ENCODE measurements at places on chromosomes 11 and 22. TPM values are rescaled to one million over a fixed set of nuclear protein-coding genes. Genes with fewer than 3 reads are reported as not detected.

- H3K36me3 ChIP-seq = peaks cover 9% of the 10 kb centered on the region
- H3K4me1 ChIP-seq = no peaks in the 10 kb centered on the region
- DNase-seq = no peak
- H3K4me3 ChIP-seq = no peak overlapping the region
- H3K27ac ChIP-seq = no peak overlapping the region
- no peaks in the 10 kb centered on the region for H3K27me3 ChIP-seq
Observed at GRCh38 chr11:76927160-76927559, 66.4 kb downstream of the ACER3 start.

DNA sequence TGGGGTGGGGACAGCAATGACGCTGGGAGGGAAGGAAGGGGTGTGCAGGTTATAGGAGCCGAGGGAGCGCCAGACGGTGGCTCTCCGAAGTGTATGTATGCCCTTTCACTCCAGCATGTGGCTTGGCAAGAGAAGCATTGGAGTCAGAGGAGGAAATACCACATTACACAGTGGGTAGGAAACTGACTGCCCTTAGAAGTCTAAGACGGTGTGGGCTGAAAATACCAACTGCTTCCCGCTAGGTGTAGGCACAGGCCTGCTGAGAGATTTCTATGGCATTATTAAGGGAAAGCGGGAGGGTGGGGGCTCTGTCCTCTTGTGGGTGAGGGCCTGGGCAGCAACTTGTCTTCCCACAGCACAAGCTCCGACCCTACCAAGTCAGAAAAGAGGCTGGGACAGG is 44.7 kb downstream of the CACNG2 start:
- peaks cover 9% of the 10 kb centered on the region for H3K27me3 ChIP-seq
- no peak for DNase-seq
- H3K36me3 ChIP-seq = no peaks in the 10 kb centered on the region
- H3K4me3 ChIP-seq = no peak overlapping the region
- H3K27ac ChIP-seq = no peak overlapping the region

DNA sequence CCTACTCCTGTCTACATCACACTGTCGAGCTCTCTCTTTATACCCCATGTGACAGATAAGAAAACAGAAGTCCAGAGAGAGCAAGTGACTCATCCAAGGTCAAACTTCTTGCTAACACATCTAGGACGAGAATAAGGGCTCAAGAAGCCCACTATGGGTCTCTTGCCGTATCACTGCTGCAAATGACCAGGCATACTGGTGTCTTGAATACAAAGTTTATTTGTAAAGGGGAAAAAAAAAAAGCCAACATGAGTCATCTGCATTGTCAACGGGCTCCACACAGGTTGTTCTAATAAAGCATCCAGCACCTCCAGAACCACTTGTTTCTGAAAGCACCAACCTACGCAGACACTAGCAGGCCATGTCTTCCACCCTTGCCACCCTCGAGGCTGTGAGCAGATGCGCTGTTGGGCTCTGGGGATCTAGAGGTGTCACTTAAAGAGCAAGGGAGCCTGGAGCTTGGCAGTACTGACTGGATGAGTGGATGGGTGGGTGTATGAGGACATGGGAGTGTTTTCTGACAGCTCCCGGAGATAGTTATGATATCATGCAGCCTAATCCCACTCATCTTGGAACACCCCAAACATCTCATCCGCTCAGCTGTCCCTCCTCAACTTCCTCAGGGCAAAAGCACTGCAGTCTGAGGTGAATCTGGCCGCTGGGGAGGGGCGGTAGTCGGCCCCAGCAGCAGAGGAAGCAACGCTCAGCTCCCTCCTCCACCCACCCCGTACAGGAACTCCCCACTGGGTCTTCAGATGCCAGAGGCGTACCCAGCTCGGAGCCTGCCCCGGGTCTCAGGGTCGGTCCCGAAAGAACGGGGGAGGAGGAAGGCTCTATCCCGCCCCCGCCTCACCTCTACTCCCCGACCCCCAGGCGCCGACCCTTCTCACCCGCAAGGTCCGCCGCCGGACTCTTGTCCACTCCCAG is 1.0 kb downstream of the SMCO4 start:
- peaks cover 32% of the 10 kb centered on the region for H3K27me3 ChIP-seq
- peak; percentile 67 for DNase-seq
- peak overlapping the region; percentile 71 for H3K27ac ChIP-seq
- H3K36me3 ChIP-seq = peaks cover 1% of the 10 kb centered on the region
- H3K4me1 ChIP-seq = peaks cover 43% of the 10 kb centered on the region
- peak overlapping the region; percentile 83 for H3K4me3 ChIP-seq

DNA sequence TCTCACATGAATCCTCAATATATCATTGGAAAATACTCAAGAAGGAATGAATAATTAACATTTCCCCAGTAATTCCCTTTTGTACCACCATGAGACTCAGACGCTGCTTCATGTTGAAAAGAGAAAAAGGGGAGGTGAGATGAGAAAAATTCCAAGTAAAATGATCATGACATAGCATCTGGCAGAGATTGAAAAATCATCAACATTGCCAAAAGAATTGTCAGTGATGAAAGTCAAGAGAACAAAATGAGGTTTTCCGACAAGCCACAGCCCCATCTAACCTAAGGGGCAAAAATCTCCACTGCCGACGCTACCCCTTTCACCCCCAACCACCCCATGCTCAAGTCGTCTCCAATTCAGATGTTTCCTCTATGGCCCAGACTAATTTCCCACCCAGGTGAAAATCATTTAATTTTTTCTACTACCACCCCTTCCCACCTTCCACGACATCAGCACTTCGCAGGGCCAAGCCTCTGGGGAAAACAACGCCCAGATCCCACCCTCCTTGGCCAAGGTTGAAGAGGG is 1.2 kb downstream of the RAB6A start:
- H3K4me3 ChIP-seq = peak overlapping the region; percentile 88
- H3K27ac ChIP-seq = peak overlapping the region; percentile 87
- H3K4me1 ChIP-seq = peaks cover 25% of the 10 kb centered on the region
- H3K27me3 ChIP-seq = no peaks in the 10 kb centered on the region
- H3K36me3 ChIP-seq = peaks cover 3% of the 10 kb centered on the region
- no peak for DNase-seq

DNA sequence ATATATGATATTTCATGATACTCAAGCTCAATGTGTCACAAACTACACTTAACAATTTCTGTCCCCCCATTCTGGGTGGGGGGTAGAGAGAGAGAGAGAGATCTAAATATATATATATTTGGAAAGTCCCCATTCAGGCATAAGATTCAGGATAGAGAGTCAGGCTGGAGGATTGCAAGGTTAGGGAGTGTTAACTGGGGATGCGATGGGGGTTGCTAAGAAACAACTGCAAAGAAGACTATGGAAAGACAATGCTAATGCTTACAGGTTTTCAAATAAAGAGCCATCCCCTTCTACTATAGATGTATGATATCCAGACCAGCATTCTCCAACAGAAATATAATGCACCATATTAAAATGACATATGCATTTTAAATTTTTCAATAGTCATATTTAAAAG is 79.2 kb upstream of the OR5AK2 start:
- no peak overlapping the region for H3K27ac ChIP-seq
- H3K4me3 ChIP-seq = no peak overlapping the region
- H3K27me3 ChIP-seq = no peaks in the 10 kb centered on the region
- no peaks in the 10 kb centered on the region for H3K36me3 ChIP-seq

GRCh38 chr11:36007127-36007655 is 63.3 kb downstream of the LDLRAD3 start:
- H3K36me3 ChIP-seq = no peaks in the 10 kb centered on the region
- H3K4me3 ChIP-seq = no peak overlapping the region
- H3K27me3 ChIP-seq = peaks cover 3% of the 10 kb centered on the region
- no peak for DNase-seq
- no peaks in the 10 kb centered on the region for H3K4me1 ChIP-seq

DNA sequence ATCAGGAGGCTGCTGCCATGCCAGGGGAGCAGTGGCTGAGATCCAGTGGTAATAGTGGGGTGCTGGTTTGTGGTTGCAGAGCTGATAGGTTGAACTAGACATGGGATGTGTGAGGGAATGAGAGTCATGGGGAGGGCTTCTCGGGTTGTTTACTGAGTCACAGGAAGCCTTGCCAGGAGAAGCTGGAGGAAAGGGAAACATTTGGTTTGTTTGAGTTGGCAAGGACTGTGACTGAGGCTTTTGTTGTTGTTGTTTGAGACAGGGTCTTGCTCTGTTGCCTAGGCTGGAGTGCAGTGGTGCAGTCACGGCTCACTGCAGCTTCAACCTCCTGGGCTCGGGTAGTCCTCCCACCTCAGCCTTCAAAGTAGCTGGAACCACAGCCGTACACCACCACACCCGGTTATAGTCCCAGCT is 49.3 kb downstream of the CABIN1 start:
- H3K36me3 ChIP-seq = peaks cover 62% of the 10 kb centered on the region
- no peak overlapping the region for H3K4me3 ChIP-seq
- peaks cover 22% of the 10 kb centered on the region for H3K4me1 ChIP-seq
- DNase-seq = no peak
- H3K27me3 ChIP-seq = no peaks in the 10 kb centered on the region

DNA sequence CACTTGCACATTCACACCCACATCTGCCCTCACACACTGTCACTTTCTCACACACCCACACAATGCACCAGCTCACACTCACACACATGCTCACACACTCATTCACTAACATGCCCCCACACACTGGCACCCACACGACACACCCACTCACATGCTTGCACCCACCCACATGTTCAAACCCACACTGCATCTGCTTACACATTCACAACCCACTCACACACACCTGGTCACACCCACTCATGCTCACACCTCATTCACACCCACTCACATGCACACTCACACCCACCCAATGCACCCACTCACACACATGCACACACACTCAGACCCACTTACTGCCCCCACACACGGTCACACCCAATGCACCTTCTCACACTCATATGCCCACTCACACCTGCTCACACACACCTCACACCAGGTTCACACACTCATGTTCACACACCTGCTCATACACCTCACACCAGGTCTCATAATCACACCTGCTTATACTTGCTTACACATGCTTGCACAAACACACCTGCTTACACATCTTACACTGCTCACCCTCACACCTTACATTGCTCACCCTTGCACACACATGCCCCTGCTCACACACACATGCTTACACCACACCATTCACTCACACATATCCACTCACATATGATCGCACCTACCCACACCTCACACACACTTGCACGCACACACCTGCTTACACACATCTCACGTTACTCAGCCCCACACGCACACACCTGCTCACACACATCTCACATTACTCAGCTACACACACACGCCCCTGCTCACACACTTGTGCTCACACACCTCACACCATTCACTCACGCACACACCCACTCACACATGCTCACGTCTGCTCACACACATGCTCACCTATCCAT is 3.9 kb upstream of the MYBPC3 start:
- H3K36me3 ChIP-seq = no peaks in the 10 kb centered on the region
- no peaks in the 10 kb centered on the region for H3K27me3 ChIP-seq
- DNase-seq = no peak
- peaks cover 12% of the 10 kb centered on the region for H3K4me1 ChIP-seq
- H3K27ac ChIP-seq = no peak overlapping the region

DNA sequence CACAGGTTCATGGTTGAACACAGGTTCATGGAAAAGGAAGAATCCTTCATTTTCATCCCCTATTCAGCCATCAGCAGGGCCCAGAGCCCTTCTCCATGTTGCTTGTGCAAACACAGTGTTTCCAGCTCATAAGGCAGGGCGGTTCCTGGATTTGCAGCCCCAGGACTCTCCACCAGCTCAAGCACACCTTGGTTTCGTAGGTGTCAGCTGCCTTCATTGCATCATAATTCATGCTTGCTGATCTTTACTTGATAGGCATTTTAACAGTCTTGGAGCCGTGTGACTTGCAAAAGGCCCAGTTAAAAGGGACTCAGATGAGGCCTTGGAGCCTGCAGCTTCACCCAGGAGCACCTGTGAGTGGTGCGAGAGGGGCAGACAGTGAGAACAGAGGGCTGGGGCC is 318.1 kb upstream of the B3GAT1 start:
- no peak overlapping the region for H3K27ac ChIP-seq
- no peaks in the 10 kb centered on the region for H3K36me3 ChIP-seq
- H3K4me1 ChIP-seq = peaks cover 4% of the 10 kb centered on the region
- H3K4me3 ChIP-seq = no peak overlapping the region
- no peak for DNase-seq

DNA sequence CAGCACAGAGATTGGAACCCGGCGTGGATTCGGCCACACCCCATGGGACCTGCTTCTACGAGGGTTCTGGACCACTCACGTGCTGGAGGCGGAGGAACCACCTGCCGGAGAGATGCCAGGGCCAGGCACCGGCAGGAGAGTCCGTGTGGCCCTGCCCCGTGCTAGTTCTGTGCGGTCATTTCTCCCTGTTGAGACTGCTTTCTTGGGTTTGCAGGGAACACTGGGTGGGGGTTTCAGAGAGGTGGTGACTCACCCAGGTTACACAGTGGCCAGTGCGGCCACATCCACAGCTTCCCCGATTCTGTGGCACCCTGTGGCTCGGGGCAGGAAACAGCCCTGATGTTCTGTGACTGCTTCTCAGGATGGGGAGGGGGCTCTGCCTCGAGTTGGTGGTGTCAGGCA is 3.6 kb upstream of the PHLDA2 start:
- peaks cover 7% of the 10 kb centered on the region for H3K36me3 ChIP-seq
- H3K27me3 ChIP-seq = peaks cover 13% of the 10 kb centered on the region
- H3K4me1 ChIP-seq = peaks cover 34% of the 10 kb centered on the region
- no peak overlapping the region for H3K4me3 ChIP-seq
- H3K27ac ChIP-seq = peak overlapping the region; percentile 56

The SCGB1A1 gene
- total RNA-seq = not detected

The OR2AG2 gene
- total RNA-seq = not detected

DNA sequence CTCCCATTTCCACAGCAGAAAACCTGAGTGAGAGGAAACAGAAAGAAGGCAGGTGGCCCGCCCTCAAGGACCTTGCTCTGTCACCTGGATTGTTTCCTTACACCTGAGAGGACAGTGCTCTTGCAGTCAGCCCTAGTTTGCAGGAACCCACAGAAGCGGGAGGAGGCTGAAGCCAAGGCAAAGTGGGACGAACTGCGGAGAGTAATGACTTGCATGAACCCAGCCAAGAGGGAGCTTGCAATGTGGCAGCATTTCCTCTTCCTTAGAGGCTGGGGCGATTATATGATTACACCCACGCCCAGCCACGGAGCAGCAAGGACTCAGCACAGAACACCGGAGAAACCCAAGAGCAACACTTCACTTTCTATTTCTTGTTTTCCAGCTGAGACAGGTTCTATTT is 102.6 kb downstream of the SPON1 start:
- H3K27me3 ChIP-seq = peaks cover 5% of the 10 kb centered on the region
- no peak overlapping the region for H3K27ac ChIP-seq
- H3K4me1 ChIP-seq = peaks cover 16% of the 10 kb centered on the region
- no peaks in the 10 kb centered on the region for H3K36me3 ChIP-seq

The MAFF gene
- 7.8 TPM for total RNA-seq

The TMPRSS4 gene
- total RNA-seq = 0.76 TPM

The TMPRSS13 gene
- 2.0 TPM for total RNA-seq
